ENCODE measurements at places on chromosomes 13 and 19.

GRCh38 chr13:32141462-32141861, 109.9 kb downstream of the FRY start:
- DNase-seq, result no peak

GRCh38 chr13:75426421-75426820, 55.5 kb downstream of the TBC1D4 start:
- DNase-seq, result no peak

GRCh38 chr19:12891553-12892021, 627 bp downstream of the GCDH start:
- no peak for DNase-seq

GRCh38 chr13:19658831-19659230, 25.4 kb downstream of the MPHOSPH8 start:
- no peak for DNase-seq

DNA sequence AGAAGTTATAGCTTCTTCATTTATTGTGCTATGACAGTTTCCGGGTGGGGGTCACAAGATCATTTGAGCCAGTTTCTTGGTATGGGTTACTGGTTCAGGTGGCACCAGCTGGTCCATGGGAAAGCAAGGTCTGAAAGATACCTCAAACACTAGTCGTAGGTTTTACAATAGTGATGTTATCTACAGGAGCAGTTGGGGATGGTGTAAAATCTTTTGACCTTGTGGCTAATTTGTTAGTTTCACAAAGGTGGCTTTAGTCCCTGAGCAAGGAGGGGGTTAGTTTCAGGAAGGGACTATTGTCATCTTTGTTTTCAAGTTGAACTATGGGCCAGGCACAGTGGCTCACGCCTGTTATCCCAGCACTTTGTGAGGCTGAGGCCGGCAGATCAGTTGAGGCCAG, 24.6 kb downstream of the CHST8 start:
- DNase-seq, result no peak

DNA sequence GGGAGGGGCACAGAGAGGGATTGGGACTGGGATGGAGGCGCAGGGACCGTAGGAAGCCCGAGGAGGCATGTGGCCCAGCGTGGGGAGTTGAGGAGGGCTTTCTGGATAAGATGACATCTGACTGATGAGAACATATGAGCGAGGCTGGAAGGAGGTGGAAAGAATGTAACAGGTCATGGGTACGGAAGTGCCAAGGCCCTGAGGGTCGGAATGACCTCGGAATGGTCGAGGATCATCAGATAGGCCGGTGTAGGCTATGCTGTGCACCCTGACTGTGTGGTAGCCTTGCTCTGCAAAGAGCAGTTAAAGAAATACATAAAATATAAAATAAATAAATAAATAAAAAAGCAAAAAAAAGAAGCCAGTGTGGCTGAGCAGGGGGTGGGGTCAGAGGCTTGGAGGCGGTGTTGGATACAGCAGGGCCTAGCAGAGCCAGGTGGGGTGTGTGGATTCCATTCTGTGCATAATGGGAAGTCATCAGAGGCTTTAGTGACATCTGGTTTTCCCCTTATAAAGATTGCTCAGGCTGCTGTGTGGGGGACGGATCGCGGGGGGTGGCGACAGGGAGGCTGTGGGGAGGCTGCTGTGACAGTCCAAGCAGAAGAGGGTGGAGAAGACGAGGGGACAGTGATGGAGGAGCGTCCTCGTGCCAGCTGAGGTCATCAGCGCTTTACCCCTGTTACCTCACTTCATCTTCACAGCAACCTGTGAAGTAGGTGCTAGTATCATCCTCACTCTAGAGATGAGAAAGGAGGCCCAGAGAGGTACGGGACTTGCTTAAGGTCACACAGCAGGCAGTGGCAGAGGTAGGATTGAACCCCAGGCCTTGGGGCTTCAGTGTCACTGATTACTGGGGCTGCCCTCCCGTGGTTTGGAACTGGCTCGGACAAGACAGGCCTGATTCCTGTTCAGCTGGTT, 5.0 kb downstream of the PAK4 start:
- no peak for DNase-seq

- no peak for DNase-seq
Observed at GRCh38 chr13:99133230-99133629, 67.4 kb upstream of the UBAC2 start.
